ENCODE measurements at places on chromosomes 2 and 18.

GRCh38 chr2:3214065-3214464 is 163.6 kb downstream of the EIPR1 start:
- DNase-seq, result no peak

- DNase-seq, result no peak
Observed at GRCh38 chr2:212914392-212914791, 237.0 kb downstream of the IKZF2 start.

- no peak for DNase-seq
Observed at GRCh38 chr2:239539083-239539775, 138.4 kb upstream of the HDAC4 start.

DNA sequence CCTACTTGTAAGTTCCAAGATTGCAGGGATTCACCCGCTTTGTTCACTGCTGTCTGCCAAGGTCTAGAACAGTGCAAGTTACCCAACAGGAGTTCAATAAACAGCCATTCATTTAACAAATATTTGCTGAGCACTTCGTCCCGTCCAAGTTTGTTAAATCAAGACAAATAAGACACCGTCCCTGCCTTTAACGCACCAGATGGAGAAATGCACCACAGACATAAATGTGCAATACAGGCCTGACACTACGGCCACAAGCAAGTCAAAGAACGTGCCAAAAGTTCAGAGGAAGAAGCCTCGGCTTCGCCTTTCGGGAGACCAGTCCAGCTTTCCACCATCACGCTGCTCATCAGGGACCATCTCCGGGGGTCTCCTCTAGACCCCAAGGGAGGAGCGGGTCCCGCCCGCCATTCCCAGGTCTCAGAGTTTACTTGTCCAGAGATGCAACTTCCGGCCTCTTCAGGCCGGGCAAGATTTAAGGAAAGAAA is 429 bp downstream of the C2orf76 start:
- peak; percentile 52 for DNase-seq

GRCh38 chr18:33812186-33812585 is 234.2 kb downstream of the ASXL3 start:
- no peak for DNase-seq

- no peak for DNase-seq
Observed at GRCh38 chr2:44623622-44624351, 262.0 kb downstream of the CAMKMT start.

- no peak for DNase-seq
Observed at GRCh38 chr2:221541131-221541735, 30.9 kb downstream of the EPHA4 start.

DNA sequence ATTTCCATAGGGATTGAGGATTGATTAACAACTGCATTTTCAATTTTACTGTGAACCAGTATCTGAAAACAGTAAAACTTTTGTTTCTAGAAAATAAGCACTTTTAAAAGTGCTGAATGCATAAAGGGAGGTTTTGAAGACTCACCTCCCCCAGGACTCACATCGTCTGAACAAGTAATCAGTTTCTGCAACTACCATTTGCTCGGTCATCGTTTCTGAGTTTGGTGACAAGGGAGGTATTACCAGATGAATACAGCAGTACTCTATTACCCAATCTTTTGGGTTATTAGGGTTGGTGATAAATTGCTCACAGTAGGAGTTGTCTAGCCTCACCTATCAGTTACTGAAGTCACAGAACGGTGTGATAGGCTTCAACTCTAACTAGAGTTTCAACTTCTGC is 234.5 kb upstream of the FN1 start:
- no peak for DNase-seq

- no peak for DNase-seq
Observed at GRCh38 chr2:1656961-1657841, 87.1 kb downstream of the PXDN start.

DNA sequence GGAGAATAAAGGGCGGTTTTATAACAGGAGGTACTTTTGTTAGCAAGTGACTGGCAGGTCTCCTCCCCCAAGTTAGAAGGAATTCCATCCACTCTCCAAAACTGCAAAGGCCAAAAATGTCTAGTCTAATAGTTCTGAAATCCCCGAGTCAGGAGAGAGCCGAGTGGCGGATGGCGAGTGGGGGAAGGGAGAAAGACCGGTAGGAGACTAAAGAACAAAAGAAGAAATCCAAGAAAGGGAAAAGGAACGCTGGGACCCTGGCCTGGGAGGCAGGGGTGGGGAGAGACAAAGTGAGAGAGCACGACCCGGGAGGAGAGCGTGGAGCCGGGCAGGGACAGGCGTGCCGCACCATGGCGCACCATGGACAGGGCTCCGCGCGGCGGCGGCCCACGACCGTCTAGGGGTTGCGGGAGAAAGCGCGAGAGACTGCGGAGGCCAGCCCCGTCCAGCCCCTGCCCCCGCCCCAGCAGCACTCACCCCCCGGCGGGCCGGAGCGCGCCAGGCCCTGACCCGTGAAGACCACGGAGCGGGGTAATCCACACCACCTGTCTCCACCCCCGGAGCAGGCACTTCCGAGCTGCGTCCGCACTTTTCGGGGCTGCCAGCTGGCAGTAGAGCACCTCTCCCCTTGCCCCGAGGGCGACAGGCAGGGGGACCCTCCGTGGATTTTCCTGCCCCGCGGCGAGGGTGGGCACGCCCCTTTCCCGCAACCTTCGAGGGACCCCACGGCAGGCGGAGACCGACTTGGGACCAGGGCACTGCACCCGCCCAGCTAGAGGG is 1.6 kb downstream of the CDH2 start:
- peak; percentile 52 for DNase-seq

DNA sequence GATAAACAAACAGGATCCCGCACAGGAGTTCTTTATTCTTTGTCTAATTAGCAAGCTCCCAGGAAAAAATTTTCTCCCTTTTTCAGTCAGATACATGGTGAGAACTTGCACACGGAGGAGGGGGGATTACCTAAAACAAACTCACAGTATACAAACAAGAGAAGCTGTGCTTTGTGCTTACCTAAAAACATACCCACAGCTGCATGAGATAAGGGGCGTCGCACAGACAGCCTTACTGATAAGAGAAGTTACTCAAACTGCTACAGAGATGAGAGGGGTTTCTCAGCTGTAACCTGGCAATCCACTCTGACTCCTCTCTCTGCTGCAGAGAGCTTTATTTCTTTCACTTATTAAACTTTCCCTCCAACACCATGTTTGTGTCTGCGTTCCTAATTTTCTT is 32.9 kb upstream of the ST3GAL5 start:
- DNase-seq, result no peak

GRCh38 chr2:54569745-54570301 is 113.7 kb downstream of the SPTBN1 start:
- no peak for DNase-seq

GRCh38 chr2:98896944-98897343 is 39.1 kb downstream of the CRACDL start:
- no peak for DNase-seq

GRCh38 chr18:63161032-63161760 is 158.4 kb downstream of the BCL2 start:
- no peak for DNase-seq

- DNase-seq, result no peak
Observed at GRCh38 chr2:176581557-176582165, 312.4 kb downstream of the MTX2 start.

DNA sequence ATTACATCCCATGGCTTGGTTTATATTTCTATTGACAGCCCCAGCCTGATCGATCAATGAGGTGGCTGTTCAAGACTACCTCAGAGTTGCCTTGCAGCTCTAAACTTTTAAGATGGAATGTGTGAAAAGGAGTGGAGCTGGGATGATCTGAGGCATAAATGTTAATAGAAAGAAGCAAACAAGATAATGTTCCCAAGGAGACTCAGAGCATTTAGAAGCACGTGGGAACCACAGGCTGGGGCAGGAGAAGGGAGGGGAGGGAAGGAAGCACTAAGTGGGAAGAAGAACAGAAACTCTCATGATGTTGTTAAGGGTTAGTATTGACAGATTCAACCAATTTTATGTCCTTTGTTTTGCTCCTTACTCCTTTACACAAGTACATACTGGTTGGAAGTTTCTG is 28.8 kb upstream of the LRATD1 start:
- no peak for DNase-seq

DNA sequence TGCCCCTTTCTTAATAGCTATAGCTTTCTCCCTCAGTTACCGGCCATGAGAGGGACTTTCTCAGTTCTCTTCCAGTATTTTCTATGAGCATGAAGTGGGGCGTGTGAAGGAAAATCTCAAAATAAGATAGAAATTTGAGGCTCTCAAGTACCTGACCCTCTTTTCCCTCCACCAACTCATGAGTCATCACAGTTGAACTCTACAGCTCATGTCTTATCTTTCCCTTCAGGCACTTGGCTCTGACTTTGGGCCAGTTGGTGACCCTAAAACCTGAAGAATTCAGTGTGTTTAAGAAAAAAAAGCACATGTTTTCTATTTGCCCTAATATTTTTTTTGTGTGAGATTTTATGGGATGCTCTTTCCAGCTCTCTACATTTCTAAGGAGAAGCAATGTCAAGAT is 896.7 kb upstream of the ZEB2 start:
- DNase-seq, result no peak

- DNase-seq, result peak; percentile 54
Observed at GRCh38 chr2:160229591-160229990, 29.5 kb upstream of the ITGB6 start.

DNA sequence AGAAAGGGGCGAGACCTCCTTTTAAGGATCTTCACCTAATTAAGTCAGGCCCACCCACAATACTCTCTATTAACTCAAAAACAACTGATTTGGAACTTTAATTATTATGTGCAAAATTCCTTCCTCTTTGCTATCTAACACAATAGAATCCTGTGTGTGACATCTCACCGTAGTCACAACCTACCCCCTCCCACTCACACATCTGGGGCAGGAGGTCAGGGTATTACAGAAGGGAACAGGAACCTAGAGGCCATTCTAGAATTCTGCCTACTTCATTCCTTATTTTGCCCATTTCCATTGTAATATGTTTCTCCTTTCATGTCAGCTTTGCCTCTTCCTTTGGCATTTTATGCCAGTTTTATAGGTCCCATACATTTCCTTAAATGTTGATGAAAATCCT is 829.3 kb upstream of the ID2 start:
- no peak for DNase-seq

GRCh38 chr2:21148718-21149117 is 24.9 kb downstream of the TDRD15 start:
- no peak for DNase-seq

GRCh38 chr2:217436386-217436785 is 566.4 kb downstream of the TNS1 start:
- no peak for DNase-seq

DNA sequence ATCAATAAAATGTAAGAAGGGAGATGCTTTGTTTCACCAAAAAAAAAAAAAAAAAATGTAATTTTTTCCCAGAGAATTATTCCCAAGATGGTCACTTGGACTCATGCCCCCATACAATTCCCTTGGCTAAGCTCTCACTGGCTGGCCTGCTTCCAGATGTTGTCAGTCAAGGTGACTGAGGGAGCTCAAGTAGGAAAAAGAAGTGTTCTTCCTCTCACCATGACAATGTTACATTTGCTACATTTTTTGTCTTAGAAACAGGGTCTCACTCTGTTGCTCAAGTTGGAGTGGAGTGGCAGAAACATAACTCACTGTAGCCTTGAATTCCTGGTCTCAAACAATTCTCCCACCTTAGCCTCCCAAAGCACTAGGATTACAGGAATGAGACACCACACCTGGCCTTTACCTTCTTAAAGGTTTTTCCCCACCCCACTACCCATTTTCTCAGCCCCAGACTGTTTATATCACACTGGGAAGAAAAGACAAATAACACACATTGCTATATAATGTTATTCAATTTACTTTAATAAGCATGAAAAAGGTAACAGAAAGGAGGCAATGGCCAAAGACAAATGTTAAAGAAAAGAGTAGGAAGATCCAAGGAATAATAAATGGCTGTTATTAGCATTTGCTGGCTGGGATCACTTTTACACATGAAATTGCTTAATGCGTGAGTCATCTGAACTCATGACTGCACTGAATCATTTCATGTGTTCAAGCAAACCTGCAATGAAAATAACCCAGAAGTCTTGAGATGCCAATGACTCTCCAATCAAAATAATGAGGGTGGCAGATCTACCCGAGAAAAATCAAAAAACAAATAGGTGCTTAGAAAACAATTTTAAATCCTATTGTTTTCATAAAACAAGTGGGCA is 45.2 kb downstream of the ACVR1 start:
- peak; percentile 89 for DNase-seq

- DNase-seq, result no peak
Observed at GRCh38 chr18:50169149-50169548, 25.8 kb downstream of the MYO5B start.

GRCh38 chr2:21793461-21793860 is 669.7 kb downstream of the TDRD15 start:
- DNase-seq, result no peak

GRCh38 chr2:232872826-232873225 is 2.8 kb downstream of the SNORC start:
- no peak for DNase-seq

- peak; percentile 20 for DNase-seq
Observed at GRCh38 chr2:213429516-213429915, 145.3 kb downstream of the SPAG16 start.

GRCh38 chr2:232928551-232929302 is 58.7 kb downstream of the SNORC start:
- DNase-seq, result no peak

DNA sequence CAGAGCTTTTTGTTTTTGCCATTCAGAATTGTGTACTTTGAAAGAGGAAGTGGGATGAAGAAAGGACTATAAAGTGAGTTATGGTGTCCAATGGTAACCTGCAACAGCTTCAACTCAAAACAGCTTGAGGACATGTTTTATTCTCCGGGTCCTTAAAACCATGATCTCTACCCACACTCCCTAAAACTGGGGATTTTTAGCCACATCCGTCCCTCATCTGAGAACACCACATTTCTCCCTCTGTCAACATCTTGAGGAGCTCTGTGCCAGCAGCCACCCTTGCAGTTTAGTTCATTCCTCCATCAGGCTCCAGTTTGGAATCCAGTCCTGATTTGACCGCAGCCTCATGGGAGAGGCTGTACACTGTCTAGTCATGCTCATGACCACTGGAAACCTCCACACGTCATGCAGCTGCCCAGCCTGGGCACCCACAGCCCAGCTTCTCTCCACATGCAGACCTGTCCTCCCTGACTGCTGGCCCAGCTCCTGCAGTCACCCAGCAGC is 62.6 kb downstream of the C18orf63 start:
- no peak for DNase-seq

DNA sequence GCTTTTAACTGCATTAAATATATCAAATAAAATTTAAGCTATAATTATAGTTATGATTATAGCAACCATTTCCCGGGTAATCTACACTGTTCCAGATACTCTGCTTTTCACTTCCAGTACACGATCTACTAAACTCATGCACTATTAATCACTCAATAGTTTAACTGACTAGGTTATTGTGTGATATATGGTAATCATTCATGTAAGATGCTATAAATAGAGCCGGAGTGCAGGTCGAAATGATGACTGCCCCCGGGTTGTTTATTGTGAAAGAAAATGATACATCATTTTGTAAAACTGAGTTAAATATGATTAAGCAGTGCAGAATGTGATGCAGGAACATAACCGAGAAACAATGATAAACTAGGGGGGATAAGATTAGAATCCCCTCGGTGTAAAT is 434.6 kb upstream of the DSEL start:
- no peak for DNase-seq

DNA sequence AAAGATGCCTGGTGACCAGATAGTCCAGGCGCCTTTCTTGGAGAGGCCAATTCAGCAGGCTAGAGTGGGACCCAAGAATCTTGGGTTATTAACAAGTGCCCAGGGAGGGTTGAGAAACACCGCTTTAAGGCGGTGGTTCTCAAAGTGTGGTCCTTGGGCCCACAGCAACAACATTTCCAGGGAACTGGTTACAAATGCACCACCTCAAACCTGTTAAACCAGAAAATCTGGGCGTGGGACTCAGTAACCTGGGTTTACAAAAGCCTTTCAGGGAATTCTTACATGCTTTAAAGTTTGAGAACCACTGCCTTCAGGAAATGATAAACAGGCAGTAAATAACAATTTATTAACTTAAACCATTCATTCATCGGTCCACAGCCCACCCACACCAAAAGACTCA is 92.5 kb downstream of the SP3 start:
- no peak for DNase-seq
